ENCODE measurements at places on chromosomes 5 and 9.
A peak's percentile ranks its signal among the peaks of the same experiment; 100 is the strongest.

- DNase-seq: no peak
Measured at GRCh38 chr5:154778534-154778933, 23.4 kb downstream of the LARP1 start.

DNA sequence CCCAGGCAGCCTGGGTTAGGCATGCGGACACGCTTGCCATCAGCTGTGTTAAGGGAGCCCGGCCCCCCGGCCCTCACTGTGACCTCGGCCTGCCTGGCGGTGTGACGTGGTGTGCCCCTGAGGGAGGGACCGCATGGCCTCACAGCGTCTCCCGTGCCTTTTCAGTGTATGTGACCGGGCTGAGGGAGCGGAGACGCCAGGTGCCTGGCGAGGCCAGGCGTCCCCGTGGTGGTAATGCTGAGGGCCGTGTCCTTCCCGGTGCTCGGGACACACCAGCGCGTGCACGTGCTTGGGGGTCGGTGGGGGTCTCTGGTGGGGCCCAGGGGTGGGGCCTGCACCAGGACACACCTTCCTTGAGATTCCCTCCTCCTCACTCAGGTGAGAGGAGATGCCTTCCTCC is 10.9 kb downstream of the RNU6ATAC start:
- DNase-seq: no peak

DNA sequence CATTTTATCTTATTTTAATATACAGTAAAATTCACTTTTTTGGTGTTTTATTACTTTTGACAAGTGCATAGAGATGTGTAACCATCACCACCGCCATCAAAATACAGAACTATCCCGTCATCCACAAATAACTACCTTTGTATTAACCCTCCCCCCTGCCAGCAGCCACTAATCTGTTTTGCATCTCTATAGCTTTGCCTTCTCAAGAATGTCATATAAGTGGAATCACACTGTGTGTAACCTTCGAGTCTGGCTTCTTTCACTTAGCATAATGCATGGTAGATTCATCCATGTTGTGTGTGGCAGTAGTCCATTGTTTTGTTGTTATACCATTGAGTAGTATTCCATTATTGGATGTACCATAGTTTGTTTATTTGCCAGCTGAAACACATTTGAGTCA is 98.8 kb downstream of the BOD1 start:
- DNase-seq: no peak

GRCh38 chr5:2998106-2998505 is 246.6 kb upstream of the IRX2 start:
- DNase-seq: no peak

DNA sequence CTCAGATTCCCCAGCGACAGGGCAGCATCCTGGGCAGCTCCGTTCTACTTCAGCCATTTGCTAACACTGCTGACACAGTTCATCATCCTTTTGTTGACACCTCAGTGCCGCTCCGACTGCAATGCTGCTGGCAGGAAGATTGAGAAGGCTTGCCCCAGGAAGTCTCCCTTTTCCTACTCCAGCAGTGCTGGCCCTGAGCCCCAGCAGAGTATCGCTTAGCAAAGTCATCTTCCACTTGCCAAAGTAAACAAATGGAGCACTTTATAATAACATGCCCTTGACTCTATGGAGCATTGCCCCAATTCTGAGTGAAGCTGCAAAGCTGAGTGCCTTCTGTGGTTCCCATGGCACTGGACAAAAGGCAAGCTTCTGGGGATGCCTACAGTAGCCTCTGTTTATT is 32.2 kb downstream of the PRLR start:
- DNase-seq: no peak

GRCh38 chr9:5900622-5901021 is 9.9 kb downstream of the MLANA start:
- DNase-seq: no peak

GRCh38 chr5:76414788-76415187 is 11.7 kb downstream of the IQGAP2 start:
- no peak for DNase-seq

- DNase-seq: no peak
Measured at GRCh38 chr9:11414241-11414640, 801.4 kb upstream of the PTPRD start.

- no peak for DNase-seq
Measured at GRCh38 chr5:78760366-78760765, 111.8 kb upstream of the LHFPL2 start.

DNA sequence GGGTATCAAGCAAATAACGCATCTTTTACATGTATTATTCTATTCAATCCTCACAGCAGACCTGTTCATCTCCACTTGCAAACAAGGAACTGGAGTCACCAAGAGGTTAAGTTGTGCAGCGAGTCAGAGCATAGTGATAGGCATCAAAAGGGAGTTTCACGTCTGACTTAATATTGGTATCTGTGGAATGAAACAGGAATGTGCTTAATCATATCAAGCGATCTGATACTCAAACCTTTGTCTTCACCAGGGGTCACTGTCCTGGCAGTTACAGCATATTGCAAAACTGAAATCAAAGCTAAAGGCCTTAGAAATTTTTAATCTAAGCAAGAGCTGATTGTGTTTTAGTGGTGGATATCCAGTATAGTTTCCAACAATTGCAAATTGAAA is 271.6 kb downstream of the PLK2 start:
- no peak for DNase-seq

GRCh38 chr5:159059722-159060121 is 40.0 kb downstream of the EBF1 start:
- DNase-seq: no peak

DNA sequence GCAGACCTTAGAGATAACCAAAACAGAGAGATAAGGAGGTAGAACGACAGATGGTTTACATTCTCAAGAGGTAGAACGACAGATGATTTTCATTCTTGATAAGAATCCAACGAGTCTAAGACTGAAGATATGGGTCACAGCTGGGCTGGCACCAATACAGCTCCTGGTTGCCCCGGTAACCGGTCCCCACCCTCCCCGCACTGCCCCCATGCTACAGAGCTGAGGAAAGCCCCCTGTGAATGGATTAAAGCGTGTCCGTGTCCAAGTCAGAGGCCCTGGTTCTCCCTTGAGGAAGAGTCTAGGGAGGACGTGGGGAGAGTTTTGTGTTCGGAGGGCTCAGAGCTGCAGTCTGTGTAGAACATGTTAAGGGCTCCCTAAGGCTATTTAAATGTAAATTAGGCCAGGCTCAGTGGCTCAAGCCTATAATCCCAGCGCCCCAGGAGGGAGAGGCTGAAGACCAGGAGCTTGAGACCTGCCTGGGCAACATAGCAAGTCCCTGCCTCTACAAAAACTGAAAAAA is 8.1 kb downstream of the IDNK start:
- DNase-seq: no peak

DNA sequence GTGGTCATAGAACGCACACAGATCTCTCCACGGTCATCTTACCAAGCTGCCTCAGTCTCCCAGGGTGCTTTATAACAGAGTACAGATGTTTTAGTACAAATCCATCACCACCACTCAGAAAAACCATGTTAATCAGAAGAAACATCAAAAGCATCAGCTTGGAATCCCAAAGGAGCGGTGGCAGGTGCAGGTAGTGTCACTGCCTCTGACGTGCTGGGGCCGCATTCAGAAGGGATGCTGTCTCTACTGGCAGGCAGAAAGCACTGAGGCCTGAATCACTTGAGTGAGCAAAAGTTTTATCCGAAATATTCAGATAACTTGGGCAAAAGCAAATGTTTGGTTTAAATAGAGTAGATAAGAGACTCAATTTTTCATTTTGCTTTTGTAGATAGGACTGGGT is 448.4 kb upstream of the ZNF608 start:
- DNase-seq: no peak

DNA sequence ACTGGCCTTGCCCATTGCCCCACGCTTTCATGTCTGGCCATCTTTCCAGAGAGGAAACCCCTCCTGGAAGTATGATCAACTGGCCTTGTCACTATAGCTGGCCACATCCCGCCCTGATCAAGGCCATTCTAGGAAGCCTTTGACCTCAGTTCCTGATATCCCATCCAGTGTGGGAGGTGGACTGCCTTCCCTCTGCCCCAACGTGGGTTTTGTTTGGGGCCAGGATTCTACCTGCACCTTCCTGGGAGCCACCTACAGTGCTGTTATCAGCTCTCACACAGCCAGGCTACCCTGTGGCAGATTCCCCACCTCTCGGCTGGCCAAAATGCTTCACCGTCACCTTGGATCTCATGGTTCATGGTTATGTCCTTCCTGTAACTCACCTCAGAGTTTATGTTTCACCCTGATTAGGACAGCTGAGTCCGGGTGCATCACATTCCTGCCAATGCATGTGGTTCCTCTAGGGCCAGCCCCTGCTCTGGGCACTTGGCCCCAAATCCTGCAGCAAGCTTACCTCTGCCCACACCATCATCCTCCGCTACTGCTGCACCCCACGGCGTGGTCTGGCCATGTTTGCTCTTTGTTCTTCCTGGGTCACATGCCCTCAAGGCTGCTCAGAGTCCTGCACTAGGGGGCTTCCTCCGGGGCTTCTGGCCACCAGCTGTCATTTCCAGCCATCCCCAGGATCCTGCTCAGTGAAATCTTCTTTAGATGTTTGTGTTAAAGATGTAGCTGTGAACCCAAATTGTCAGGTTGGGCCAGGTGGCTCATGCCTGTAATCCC is 24.2 kb upstream of the S1PR3 start:
- no peak for DNase-seq

GRCh38 chr5:53503562-53504218 is 23.3 kb downstream of the FST start:
- no peak for DNase-seq

DNA sequence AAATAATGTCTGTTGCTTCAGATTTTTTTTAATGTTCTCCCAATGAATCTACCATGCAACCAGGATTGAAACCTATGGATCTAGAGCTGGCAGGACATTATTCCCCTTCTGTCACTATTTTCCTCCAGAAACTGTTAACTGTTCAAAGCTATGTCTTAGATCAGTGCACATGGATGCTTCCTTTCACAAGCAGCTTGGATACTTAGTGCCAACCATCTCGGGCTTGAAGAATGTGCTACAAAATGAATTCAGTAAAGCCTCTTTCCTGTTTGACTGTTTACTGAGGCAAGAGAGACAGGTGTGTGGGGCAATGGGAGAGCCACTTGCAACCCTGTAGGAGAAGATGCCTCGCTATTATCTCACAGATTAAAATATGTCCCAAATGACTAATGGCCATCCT is 774.8 kb downstream of the KCTD16 start:
- DNase-seq: no peak

DNA sequence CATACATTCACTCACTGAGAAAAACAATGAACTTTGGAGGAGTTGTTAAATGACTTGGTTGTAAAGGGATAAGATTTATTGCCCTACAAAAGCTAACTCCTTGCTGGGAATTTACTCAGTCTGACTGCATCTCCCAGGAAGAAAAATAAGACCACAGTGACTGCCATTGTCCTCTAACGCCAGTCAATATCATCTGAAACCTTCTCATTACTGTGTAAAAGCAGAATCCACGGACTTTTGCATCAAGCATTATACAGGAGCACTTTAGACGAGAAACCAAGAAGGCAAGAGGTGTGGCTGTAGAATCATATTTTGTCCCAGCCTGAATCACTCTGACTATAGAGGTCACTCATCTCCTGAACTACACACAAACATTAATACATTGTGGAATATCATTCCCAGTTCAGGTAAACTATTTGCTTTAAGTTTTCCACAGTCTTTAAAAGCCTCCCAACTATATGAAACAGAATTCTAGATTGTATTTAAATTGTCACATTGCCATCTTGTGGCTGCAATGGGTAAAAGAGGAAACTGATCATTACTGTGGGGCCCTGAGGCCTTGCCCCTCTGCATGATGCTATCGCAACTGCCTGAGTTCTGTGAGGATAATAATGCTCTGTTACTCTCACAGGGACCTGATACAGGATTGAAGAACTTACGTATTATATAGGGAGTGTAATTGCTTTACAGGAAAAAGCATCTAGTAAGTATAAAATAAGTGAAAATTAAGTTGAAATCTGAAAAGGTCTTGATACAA is 142.9 kb downstream of the SLCO4C1 start:
- peak; percentile 37 for DNase-seq

GRCh38 chr9:29691758-29692407 is 2118.6 kb upstream of the C9orf72 start:
- peak; percentile 3 for DNase-seq

DNA sequence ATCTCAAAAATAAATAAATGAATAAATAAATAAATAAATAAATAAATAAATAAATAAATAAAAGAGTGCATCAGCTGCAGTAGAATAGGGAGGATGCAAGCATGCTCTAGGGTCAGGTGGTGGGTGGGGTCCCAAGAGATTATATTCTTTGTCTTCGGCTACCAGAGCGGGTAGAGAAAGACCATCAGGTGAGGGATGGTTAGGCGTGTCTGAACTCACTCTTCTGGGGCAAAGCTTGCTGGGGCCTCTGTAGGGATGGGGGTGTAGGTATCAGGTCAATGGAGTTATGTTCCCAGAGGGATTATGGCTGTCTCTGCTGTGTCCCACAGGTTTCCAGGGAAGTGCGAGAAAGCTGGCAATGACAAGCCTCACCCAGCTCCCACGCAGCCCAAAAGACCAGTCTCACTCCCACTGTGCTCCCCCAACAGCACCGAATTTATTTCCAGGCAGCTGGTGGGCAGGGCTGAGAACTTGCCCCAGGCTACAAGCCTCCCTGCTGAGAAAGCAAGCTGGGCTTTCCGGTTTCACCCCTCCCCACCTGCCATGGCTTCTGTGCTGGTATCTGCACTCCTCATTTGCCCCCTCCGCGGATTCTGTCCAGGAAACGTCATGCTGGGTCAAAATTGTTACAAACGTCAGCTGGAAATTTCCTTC is 180.8 kb downstream of the LURAP1L start:
- no peak for DNase-seq

DNA sequence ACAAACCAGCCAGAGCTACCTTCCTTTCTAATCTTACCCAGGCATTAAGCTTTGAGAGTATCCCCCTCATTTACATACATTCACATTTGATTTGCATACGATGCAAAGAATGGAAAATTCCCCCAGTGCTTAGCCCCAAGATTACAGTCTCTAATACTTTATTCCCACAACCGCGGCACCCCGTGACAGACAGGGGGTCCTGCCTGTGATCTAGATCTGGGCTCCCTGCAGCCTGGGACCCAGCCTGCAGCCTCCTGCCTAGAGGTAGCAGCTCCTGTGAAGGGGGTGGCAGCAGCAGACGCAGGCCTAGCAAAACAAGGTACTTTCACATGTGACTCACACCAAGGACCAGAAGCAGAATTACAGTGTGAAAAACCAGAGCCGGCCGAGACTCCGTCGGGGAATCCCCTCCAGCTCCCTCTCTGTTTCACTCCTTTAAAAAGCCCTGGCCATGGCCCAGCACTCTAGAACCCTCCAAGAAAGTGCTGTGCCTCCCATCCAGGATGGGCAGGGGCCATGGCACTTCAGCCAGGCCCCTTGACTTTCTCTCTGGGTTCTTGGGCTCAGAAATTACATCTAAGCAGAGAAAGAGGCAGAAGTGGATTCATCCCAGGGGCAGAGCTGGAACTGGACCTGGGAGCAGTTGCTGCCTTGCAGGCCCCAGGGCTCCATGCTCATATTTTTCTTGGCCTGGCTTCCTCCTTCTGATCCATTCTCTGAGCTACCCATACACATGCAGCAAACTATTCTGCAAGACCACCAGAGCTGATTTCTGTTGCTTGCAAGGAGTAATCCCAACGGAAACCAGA is 14.0 kb upstream of the TCF7 start:
- peak; percentile 89 for DNase-seq

GRCh38 chr9:71816916-71817451 is 48.7 kb upstream of the CEMIP2 start:
- DNase-seq: no peak

Data from GM13976 (cell line).